ENCODE measurements at places on chromosomes 5 and 9.

DNA sequence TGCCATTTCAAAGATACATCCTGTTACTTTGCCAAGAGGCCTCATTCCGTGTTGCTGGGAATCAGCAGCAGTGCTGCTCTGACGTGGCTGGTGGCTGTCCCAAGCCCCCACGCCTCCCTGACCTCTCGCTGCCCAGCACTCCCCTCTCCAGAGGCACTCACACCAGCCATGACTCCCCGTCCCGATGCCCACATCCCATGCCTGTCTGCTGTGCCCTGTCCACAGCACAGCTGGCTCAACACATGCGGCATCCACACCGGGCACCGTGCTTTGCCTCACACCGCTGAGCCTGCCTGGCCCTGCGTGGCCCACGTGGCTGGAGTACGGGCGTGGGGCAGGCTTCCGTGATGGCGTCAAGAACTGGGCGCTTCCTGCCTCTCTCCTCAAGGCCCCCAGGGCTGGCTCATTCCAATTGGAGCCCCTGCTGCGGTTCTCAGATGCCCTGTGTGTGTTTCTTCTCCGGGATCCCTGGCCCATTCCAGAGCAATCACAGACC is 7.8 kb upstream of the LCN1 start:
- no peak for DNase-seq

GRCh38 chr9:105142406-105143135 is 101.9 kb upstream of the SLC44A1 start:
- DNase-seq, result no peak

DNA sequence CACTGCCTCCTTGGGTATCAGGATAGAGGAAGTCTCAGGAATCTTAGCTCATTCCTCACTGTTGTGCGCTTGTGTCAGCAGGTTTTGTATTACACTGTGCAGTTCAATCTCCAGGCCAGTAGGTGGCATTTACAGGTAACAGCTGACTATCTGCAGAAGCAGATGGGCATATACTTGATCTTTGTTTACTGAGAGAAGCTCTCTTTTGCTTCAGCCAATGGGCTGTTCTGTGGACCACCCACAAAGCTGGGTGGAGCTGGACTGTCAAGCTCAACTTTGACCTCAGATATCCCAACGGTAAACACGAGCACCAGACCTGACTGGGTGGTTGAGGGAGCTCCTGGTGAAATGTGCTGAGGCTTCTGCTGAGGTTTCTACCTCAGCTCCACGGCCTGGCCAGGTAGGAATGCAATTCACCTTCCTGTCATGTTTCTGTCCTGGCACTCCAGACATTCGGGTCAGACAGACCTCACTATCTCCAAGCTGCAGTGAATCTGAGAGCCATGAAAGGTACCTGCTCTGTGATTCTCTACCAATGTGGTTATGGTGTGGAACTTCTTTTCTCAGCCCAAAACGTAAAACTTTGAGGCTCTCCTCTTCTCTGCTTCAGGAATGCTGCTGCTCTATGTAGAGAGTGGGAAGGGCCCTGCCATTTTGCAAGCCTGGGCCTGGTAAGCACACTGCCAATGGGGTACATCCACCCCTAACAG is 167.9 kb upstream of the ACTBL2 start:
- peak; percentile 24 for DNase-seq

DNA sequence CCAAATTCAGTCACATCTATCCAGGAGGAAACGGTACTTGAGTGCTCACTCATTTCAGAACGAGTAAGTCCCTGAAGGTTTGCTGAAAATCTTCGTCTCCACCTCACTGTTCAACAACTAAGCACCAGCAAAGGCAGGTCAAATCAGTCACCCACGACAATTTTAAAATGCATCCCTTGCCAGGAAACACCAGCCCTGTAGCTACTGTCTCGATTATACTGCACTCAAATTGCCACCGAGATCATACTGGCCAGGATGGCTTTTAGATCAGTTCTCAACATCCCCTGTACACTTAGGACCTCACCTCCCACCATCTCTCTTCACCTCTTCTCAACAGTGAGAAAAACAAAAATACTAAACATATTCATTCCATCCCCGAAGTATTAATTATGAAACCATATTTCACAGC is 298.6 kb downstream of the AGTPBP1 start:
- no peak for DNase-seq

DNA sequence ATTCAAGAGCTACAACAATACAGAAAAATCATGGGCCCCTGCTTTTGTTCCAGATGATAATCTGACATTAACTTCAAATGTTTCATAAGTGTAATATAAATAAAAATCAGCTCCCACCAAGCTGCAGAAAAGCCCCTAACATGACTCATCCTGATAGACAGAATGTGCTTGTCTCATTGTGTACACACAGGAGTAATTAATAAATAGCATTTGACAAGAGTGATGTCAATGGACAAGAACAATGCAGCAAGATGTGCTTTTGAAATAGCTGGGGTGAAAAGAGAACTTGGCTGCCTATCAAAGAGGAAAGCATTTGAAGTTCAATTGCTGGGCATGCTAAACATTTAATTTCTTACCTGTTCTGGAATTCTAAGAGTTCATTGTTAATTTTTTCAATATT is 79.2 kb downstream of the DNAH5 start:
- DNase-seq, result no peak

DNA sequence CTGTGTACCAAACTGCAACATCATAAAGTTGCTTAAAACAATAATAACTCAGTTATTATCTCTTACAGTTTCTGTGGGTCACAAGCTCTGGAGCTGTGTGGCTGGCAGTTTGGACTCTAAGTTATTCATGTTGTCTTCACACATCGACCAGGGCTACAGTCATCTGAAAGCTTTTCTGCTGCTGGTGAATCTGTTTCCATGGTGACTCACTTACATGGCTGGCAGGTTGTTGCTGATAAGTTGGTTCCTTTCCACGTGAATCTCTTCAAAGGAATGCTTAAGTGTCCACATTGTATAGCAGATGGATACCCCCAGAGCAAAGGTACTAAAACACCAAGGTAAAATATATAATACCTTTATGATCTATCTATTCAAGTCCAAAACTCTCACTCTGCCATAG is 44.8 kb upstream of the CYLC2 start:
- no peak for DNase-seq

Measured in CD4-positive, alpha-beta T cell treated with Interleukin-1 beta for 1 hour (primary cell).